Pancreas (tissue), 10 donors: ENCODE measurements at places on chromosomes 12 and 14.
A peak's percentile ranks its signal among the peaks of the same experiment; 100 is the strongest.

GRCh38 chr12:92027701-92028440 is 117.8 kb downstream of the BTG1 start:
- H3K36me3 ChIP-seq: no peaks in the 10 kb centered on the region
- H3K4me1 ChIP-seq: peaks cover 10% of the 10 kb centered on the region
- H3K27ac ChIP-seq: no peak overlapping the region
- no peak overlapping the region for H3K4me3 ChIP-seq
- DNase-seq: no peak

- H3K4me1 ChIP-seq: no peaks in the 10 kb centered on the region
- H3K27me3 ChIP-seq: no peaks in the 10 kb centered on the region
- DNase-seq: no peak
- no peak overlapping the region for H3K4me3 ChIP-seq
These were observed 36.8 kb downstream of the PPHLN1 start for GRCh38 chr12:42362647-42363260.

DNA sequence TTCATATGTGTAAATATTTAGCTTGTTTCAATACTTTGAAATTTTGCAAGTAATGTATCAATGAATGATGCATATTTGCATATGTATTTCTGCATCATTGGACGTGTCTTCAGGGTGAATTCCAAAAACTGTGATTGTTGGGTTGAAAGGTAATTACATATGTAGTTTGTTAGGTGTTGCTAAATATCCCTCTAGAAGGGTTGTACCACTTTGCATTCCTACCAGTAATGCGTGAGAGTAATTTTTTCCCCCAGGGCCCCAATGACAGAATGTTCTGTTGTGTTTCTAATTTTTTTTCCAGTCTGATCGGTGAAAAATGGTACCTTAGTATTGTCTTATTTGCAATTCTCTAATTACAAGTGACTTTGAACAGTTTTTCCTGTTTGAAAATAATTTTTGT is 408.9 kb downstream of the NAV3 start:
- no peaks in the 10 kb centered on the region for H3K4me1 ChIP-seq
- H3K27me3 ChIP-seq: no peaks in the 10 kb centered on the region
- H3K36me3 ChIP-seq: no peaks in the 10 kb centered on the region
- no peak overlapping the region for H3K27ac ChIP-seq

DNA sequence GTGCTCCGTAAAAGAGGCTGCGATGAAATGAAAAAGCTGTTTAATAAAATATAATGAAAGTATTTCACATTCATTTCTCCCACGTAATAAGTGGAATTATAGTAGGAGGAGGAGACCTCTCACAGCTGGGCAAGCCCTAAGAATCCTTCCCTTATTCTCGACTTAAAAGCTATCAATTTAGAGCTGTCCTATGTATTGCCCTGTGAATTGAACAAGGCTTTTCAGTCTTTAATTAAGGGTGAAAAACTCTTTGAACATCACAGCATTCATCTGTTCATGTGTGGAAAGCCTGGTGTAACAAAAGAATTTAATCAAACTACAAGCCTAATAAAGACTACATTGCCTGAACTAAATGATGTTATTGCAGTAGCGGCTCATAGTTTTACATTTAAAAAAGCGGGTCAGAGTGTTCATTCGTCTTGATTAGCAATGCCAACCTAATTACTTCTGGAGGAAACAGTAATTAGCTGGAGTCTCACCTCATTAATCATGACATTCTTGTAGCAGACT is 142.0 kb downstream of the ETNK1 start:
- DNase-seq: no peak
- H3K4me1 ChIP-seq: no peaks in the 10 kb centered on the region
- H3K27me3 ChIP-seq: no peaks in the 10 kb centered on the region
- no peak overlapping the region for H3K27ac ChIP-seq
- no peak overlapping the region for H3K4me3 ChIP-seq
- no peaks in the 10 kb centered on the region for H3K36me3 ChIP-seq

DNA sequence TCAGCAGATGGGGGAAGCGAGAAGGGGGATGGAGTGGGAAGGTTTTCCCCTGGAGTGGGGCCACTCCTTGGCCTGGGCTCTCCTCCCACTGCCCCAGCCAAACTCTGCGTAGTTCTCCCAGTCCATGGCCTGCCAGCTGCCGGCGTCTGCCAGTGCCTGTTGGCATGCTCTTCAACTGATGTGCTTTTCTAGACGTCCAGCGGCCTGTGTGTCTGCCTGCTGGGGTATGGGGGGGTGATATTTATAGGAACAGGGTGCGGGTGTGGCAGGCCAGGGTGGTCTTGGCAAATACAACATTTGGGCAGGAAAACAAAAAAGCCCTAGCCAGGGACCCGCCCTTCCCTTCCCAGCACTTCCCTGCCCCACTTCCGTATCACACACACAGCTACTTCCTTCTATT is 786.3 kb upstream of the NOVA1 start:
- H3K27me3 ChIP-seq: no peaks in the 10 kb centered on the region
- no peak overlapping the region for H3K27ac ChIP-seq
- DNase-seq: peak; percentile 21
- H3K4me3 ChIP-seq: no peak overlapping the region

- H3K36me3 ChIP-seq: no peaks in the 10 kb centered on the region
- no peak for DNase-seq
- H3K27ac ChIP-seq: no peak overlapping the region
- H3K4me1 ChIP-seq: no peaks in the 10 kb centered on the region
These were observed 28.2 kb downstream of the SERPINA11 start for GRCh38 chr14:94424371-94424770.

GRCh38 chr14:21087294-21088091 is 11.0 kb downstream of the ZNF219 start:
- no peaks in the 10 kb centered on the region for H3K4me1 ChIP-seq
- no peak overlapping the region for H3K4me3 ChIP-seq
- no peak overlapping the region for H3K27ac ChIP-seq
- H3K36me3 ChIP-seq: no peaks in the 10 kb centered on the region
- peak; percentile 63 for DNase-seq

DNA sequence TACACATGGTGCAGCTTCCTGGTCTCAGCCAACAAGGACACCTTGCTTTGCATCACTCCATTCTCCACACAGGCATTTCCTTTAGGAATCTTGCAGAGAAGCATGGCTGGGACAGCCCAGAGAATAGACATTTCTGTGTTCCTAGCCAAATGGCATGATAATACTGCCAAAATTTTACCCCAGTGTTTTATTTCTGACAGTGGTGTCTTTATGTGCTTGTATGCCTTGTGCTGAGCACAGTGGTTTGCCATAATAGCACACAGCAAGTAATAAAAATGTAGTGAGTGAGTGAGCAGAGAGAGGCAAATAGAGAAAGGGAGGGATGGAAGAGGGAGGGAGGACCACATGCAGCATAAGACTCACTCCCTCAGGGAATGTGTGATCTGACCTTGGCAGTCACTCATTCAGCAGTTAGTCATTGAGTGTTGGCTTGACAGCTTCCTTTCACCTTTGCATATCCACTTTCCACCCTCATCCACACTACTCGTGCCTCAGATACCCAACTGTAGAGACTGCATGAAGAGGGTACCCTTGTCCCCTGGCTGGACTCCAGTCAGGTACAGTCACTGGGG is 212.8 kb upstream of the CCDC196 start:
- no peaks in the 10 kb centered on the region for H3K36me3 ChIP-seq
- H3K27me3 ChIP-seq: no peaks in the 10 kb centered on the region
- H3K4me3 ChIP-seq: no peak overlapping the region
- no peak for DNase-seq
